ENCODE measurements at places on chromosomes 4 and X. TPM values are rescaled to one million over a fixed set of nuclear protein-coding genes. Genes with fewer than 3 reads are reported as not detected.

The STARD8 gene
- total RNA-seq = 13.1 TPM

The COX18 gene
- total RNA-seq = 11.4 TPM

The GLRA3 gene
- not detected for total RNA-seq

The CCDC149 gene
- 8.0 TPM for total RNA-seq

The IGSF1 gene
- total RNA-seq = 90.7 TPM

The SPATA4 gene
- 0.13 TPM for total RNA-seq

The GABRE gene
- 38.8 TPM for total RNA-seq

The NSUN7 gene
- 0.84 TPM for total RNA-seq

The SPANXB1 gene
- total RNA-seq = not detected

The SYNPO2 gene
- 53.6 TPM for total RNA-seq

The VSIG4 gene
- total RNA-seq = 15.4 TPM

The TEC gene
- total RNA-seq = 0.40 TPM

The IL2RG gene
- total RNA-seq = 0.98 TPM

The TLR6 gene
- total RNA-seq = 2.0 TPM

The CDS1 gene
- 0.27 TPM for total RNA-seq

The ADH5 gene
- total RNA-seq = 105 TPM

The TKTL1 gene
- total RNA-seq = 0.27 TPM

The SSX7 gene
- total RNA-seq = not detected

The NAA11 gene
- total RNA-seq = 0.13 TPM

The PASD1 gene
- total RNA-seq = 0.04 TPM

The PCDH11X gene
- total RNA-seq = 0.80 TPM

The USP17L25 gene
- total RNA-seq = not detected

The VCX2 gene
- not detected for total RNA-seq

The MAGEA11 gene
- total RNA-seq = not detected

The PDCL2 gene
- total RNA-seq = not detected

The PCYT1B gene
- 1.4 TPM for total RNA-seq

The HS6ST2 gene
- total RNA-seq = 27.8 TPM

The IBSP gene
- not detected for total RNA-seq

The NOX1 gene
- total RNA-seq = not detected

The KLHL13 gene
- 47.1 TPM for total RNA-seq

The CLNK gene
- 0.04 TPM for total RNA-seq

The CTAG1A gene
- not detected for total RNA-seq

The GAGE12F gene
- not detected for total RNA-seq

The NUDT11 gene
- total RNA-seq = 4.7 TPM
